ENCODE measurements at places on chromosomes 5 and 9.

- DNase-seq, result no peak
Measured at GRCh38 chr5:55920784-55921183, 69.6 kb downstream of the IL31RA start.

- DNase-seq, result no peak
Measured at GRCh38 chr5:122286541-122286940, 25.5 kb upstream of the SNCAIP start.

GRCh38 chr5:107401470-107402122 is 269.1 kb downstream of the EFNA5 start:
- DNase-seq, result no peak

- no peak for DNase-seq
Measured at GRCh38 chr5:86644843-86645242, 27.1 kb downstream of the COX7C start.

GRCh38 chr5:935510-936084 is 42.9 kb downstream of the TRIP13 start:
- DNase-seq, result no peak

DNA sequence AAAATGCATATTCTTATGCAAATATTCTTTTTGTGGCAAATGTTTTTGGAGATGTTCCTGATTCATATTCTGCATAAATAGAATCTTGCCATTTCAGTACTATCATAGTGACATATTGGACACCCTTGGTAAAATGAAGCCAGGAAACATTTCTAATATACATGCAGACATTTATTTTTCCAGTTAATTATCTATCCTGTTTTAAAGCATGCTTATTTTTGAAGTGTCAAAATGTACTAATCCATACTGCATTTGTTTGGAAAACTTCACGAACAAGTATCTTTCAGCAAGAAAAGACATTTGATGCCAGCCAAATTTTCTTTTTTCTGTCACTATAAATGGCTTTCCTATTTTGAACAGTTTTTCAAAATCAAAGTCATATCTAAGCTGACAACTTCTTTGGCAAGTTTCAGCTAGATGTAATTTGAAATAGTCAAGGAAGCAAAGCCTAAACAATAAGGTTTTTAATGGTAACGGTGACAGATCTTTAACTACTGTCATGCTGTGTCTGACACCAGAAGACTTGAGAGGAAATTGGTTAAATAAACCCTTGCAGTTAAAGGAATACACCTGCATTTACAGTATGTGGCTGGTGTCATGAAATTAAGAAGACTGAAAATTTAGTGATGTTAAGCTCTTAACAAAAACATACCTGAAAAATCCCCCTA is 284.3 kb downstream of the TLE1 start:
- DNase-seq, result no peak

DNA sequence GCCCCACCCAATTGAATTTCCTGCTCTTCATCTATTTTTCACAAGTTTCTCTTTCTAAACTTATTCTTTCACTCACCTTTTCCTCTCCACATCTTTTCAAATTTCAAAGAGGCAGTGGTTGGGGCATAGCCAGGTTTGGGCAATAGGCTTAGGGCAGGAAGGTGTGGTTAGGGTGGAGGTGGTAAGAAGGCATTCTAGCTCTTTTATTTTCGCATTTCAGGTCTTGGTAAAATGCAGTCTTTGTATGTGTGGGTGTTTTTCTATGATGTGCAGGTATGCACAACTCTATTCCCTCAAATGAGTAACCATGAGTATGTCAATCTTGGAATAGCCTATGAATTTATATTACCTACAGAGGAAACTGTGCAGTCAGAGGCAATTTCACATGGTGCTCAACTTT is 129.8 kb upstream of the IFNE start:
- DNase-seq, result no peak

GRCh38 chr5:66642538-66642937 is 46.3 kb downstream of the MAST4 start:
- DNase-seq, result peak; percentile 72

DNA sequence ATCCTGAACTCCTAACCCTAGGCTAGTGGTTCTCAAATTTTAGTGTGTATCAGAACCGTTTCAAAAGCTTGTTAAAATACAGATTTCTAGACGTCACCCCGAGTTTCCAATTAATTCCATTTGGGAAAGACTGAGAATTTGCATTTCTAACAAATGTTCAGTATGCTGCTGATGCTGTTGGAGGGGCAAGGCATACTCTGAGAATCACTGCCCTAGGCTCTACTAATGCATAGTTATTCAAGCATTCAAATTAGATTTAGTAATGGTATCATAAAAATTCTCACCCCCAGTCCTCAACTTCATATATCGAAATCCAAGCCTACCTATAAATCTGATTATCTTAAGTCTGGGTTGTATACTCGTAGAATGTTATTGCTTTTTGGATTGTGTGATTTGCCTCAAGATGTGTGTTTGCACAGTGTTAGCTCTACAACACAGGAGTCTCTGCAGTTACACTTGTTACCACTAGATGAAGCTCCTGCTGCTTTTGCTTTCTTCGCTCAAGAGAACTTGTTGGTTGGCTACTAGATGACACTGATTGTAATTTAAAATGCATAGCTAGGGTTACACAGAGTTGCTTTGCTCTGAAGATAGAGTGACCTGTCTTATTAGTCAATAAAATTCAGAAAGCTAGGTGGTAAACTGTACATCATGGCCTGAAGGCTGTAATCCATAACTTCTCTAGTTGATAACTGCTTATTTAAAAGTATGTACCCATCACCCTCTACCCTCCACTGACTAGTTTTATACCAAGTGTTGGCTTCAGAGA is 7.5 kb upstream of the ERAP2 start:
- no peak for DNase-seq

- no peak for DNase-seq
Measured at GRCh38 chr5:179554981-179555380, 4.6 kb downstream of the RUFY1 start.

DNA sequence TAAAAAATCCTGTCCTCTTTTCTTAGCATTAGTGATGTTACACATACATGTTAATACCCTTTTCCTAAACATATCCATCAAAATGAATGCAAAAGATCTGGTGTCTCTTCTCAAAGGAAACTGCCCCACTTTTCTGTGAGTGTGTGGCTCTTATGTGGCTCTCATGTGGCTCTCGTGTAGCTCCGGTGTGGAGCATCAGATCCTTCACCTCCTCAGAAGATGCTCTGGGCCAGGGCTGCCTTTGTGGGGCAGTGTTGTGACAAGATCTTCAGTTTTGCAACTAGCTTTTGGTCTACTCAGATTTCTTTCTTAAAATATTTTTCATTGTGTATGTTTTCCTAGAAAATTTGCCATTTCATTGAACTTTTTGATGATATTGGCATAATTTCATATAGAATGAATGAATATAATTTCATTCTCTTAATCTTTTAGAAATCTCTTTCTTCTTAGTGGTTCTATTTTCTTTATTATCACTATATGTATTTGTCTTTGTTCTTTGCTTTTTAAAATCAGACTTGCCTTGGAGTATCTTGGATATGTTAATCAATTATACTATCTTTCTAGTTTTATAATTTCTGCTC is 19.4 kb downstream of the GARNL3 start:
- no peak for DNase-seq

DNA sequence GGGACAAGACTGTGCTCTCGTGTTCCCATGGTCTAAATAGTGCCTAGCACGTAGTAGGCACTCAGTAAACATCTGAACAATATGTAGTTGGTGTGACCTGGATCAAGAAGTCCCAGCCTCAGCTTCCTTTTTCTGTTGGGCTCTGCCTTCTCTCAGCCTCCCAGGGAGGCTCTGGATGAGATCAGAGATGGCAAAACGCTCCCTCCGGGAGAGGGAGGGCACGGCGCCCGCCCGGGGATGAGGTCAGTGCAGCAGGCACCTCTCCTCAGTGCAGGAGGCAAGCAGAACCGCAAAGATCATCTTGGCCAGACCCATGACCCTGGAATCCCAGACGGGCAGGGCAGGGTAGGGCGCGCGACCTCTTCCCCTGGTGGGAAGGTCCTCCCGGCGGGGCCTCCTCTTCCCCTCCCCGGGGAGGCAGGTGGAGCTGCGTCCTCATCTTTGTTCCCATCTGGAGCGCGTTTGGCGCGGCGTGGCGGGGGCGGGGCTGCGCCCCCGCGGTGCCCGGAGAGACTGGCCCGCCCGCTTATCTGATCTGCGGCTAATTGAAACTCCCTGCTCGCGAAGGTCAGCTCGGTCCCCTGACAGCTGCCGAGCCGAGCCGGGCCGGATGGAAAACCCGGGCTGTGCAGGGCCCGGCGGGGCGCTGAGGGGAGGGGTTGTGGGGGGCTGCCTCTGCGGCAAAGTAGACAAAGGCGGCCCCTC is 60.9 kb downstream of the CXXC5 start:
- no peak for DNase-seq

GRCh38 chr9:20659474-20659967 is 24.5 kb upstream of the FOCAD start:
- no peak for DNase-seq

DNA sequence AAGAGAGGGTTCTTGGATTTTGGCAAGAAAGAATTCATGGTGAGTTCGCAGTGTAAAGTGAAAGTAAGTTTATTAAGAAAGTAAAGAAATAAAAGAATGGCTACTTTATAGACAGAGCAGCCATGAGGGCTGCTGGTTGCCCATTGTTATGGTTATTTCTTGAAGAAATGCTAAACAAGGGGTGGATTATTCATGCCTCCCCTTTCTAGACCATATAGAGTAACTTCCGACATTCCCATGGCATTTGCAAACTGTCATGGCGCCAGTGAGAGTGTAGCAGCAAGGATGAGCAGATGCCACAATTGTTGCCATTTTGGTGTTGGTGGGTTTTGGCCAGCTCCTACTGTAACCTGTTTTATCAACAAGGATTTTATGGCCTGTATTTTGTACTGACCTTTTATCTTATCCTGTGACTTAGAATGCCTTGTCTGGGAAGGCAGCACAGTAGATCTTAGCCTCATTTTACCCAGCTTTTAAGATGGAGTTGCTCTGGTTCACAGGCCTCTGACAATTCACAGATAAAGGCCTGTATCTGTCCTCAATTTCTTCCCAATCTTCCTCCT is 1026.1 kb upstream of the DMAC1 start:
- no peak for DNase-seq

GRCh38 chr5:94313696-94314095 is 304.7 kb downstream of the KIAA0825 start:
- no peak for DNase-seq

- no peak for DNase-seq
Measured at GRCh38 chr5:173853370-173854131, 34.6 kb upstream of the CPEB4 start.

DNA sequence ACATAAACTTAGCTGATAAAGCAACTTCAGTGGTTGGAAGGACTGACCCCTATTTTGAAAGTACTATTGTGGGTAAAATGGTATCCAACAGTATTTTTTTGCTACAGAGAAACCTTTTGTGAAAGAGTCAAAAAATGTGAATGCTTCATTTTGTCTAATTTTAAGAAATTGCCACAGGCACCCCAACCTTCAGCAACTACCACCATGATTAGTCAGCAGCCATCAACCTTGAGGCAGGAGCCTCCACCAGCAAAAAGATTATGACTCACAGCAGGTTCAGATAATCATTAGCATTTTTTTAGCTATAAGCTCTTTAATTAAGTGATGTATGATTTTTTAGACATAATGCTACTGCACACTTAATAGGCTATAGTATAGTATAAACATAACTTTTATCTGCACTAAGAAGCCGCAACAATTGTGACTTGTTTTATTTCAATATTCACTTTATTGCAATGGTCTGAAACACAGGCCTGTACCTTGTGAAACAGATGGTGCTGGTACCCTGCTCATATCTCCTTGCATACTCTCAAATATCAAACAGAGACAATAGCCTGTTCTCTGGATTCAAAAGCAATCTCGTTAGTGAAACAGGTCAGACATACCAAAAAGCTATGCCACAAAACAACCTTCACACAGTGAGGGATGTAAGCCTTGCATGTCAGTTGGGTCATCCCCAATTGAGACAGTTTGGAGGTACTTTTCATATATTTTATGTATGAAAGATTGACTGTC is 261.2 kb upstream of the FAM174A start:
- no peak for DNase-seq

GRCh38 chr5:169997798-169998197 is 17.5 kb upstream of the INSYN2B start:
- DNase-seq, result no peak

GRCh38 chr5:69359699-69360098 is 9.6 kb downstream of the AK6 start:
- no peak for DNase-seq

- DNase-seq, result no peak
Measured at GRCh38 chr9:14346811-14347405, 33.0 kb upstream of the NFIB start.

- DNase-seq, result no peak
Measured at GRCh38 chr5:138077064-138077696, 6.7 kb upstream of the WNT8A start.

DNA sequence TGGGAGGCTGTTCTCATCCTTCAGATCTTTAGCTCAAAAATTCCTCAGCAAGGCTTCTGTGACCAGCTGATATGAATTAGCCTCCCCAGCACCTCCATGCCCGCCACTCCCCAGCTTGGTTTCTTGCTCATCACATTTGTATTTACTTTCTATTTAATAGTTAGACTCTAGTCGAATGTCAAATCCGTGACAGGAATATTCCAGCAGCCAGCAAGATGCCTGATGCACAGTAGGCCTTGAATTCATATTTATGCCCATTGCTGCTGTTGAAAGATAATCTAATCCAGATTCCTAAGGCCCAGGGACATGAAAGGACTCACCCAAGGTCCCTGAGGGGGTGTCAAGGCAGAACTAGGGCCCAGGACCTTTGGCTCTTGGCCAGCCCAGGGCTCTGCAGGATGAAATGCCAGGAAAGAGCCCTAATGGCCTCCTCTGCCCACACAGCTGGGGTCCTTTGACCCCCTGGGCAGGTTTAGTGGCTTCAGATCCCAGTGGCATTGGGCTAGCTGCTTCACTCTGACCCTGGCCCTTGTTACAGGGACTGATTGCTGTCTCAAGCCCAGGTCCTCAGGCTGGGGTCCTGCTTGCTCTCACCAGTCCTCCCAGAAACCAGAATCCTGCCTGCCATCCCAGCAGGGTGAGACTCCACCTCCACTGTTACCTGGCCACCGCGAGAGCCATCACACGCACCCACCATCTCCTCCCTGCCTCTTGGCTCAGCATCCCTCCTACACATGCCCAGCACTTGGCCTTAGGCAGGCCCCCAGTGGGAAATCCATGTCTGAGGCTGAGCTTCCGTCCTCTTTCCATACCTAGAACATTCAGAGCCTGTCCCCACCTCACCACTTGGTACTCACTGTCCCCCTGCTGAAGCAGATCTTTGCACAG is 7.3 kb downstream of the CSF1R start:
- DNase-seq, result no peak

GRCh38 chr5:124536333-124536732 is 210.1 kb downstream of the ZNF608 start:
- no peak for DNase-seq

- DNase-seq, result no peak
Measured at GRCh38 chr5:179439181-179439985, 94.1 kb upstream of the ADAMTS2 start.
